ENCODE measurements at places on chromosomes 12 and 14.

GRCh38 chr14:99789581-99789980 is 3.6 kb upstream of the EML1 start:
- no peak for DNase-seq

- no peak for DNase-seq
These were observed 49.2 kb upstream of the DICER1 start for GRCh38 chr14:95206534-95206933.

DNA sequence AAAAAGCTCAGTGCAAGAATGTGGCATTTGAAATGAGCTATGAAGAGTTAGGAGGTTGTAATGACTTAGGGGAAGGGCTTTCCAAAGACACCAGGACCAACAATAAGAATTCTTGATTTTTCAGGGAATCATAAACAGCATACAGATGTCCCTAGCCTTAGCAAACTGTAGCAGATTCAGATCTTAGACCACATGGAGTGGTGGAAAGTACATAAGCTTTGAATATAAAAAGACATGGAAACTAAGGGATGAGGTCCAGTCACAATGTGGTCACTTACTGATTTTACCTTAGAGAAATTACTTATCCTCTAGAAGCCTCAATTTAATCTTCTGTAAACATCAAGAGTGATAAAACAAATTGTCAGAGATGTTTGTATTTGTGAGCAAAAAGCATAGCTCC is 186.6 kb downstream of the DUSP6 start:
- DNase-seq, result no peak

DNA sequence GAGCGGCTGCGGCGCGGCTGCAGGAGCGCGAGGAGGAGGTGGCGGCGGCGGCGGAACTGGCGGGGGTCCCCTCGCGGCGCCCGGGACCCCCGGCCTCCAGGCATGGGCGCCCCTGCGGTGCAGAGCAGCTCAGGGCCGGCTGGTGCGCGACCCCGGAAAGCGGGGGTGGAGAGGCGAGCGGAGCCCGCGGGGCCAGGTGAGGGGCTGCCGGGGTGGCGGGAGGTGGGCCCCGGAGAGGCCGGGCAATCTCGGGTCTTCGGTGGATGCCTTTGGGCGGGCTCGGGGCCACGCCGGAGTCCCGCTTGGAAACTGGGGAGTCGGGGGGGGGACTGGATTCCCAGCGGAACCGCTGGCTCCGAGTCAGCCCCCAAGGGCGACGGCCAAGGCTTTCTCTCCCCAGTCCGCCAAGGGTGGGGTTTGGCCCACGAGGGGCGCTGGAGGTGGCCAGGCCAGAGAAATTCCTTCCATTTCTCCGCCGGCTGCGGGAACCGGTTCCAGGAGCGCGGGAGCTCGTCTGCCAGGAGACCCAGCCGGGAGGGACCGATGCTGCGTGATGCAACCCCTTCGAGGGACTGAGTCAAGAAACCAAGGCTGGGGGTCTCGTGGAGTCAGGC is 13.9 kb upstream of the NR4A1 start:
- DNase-seq, result no peak

GRCh38 chr12:124480469-124481256 is 86.7 kb downstream of the NCOR2 start:
- no peak for DNase-seq

DNA sequence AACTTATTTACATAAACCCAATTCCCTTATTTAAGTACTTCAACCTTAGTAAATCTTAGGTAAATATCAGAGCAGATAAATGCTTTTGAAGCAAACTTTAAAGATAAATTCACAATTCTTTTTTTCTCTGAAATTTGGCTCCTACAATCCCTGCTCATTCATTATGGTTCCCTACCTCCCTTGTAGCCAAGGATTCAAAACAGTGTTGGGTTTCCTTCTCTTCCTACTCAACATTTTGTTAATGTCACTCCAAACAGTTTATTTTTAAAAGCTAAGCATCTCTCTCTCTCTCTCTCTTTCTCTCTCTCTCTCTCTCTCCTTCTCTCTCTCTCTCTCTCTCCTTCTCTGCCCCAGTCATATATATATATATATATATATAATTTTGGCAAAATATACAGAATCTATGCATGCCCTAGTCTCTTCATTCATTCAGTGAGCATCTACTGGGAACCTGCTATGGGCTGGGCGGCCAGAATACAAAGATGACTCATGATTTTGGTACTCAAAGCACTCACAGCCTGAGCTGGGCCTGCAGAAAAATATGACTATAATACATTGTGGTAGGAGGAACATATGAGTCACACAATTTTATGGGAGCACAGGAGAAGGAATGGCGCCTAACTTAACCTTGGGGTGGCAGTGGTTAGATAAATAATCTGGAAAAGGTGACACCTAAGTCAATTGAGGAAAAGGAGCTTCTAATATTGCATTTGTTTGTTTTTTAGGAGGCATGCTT is 123.7 kb upstream of the DHRS4 start:
- no peak for DNase-seq

GRCh38 chr12:64757771-64758170 is 1.4 kb downstream of the GNS start:
- DNase-seq, result no peak

GRCh38 chr12:117968826-117969659 is at the start of gene KSR2:
Gene KSR2 (minus strand): TSS chr12:117968990. CDS start chr12:117968255, 735 bp downstream.
- DNase-seq, result peak; percentile 90

GRCh38 chr14:39175445-39176262 is 600 bp downstream of the PNN start:
- DNase-seq, result no peak

DNA sequence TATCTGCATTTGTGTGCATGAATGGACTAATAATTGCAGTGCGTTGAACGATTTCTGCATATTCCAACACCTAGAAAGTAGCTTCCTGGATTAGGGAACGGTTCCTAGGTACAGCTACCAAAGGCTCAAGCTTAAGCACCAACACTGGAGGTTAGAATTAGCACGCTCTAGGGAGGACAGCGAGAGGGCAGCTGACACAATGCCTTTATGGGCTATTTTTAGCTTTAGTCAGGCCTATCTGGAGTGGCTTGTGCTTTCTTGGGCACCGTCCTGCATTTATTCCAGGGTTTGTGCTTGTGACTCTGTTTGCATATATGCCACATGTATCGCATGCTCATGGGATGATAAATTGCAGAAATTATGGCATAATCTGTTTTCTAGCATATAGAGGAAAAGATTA is 13.7 kb downstream of the ETV6 start:
- no peak for DNase-seq

DNA sequence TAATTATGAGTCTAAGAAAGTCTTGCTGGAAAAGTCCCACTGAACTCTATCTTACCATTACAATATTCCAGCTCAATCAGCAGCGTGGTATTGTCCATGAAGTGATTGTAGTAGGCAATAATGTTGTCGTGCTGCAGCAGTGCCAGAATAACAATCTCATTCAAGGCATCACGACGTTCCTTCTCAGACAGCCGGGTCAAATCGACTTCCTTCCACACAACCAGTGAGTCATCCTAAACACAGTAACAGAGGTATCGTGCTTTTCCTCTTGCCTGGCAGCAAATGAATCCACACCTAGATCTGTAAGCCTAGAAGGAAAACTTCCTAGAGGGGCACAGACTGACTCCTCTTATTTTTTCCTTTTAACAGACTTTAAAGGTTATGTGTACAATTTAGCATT is 2.9 kb downstream of the NEK9 start:
- no peak for DNase-seq

DNA sequence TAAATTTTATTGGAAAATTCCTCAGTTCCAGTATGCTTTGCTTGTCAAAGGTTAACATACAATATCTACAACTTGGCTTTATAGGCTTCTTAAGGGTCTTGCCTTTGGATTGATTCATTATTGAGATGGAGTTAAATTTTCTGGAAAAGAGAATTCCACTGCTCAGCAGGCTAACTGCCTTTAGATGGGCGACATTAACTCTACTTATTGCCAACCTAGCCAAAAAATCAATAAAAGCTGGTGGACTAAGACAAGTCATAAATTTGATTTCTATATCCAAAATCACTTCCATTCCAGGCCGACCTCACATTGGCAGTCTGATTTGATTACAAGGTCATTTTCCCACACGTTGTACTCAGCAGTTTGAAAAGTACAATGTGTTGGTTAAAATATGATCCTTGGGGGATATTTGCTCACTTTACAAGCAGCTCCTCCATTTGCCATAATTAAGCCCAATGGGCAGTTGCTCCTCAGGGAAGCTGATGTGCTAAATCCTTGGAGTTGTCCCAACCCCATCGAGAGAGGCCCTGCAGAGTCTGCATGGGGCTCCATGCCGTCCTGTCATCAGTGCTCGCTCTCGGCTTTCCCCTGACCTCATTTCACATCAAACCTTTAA is 36.1 kb upstream of the CRY1 start:
- no peak for DNase-seq

- DNase-seq, result no peak
These were observed 1.5 kb downstream of the STYK1 start for GRCh38 chr12:10672231-10672868.

- DNase-seq, result no peak
These were observed 479.4 kb upstream of the TMEM132C start for GRCh38 chr12:127787544-127787943.

DNA sequence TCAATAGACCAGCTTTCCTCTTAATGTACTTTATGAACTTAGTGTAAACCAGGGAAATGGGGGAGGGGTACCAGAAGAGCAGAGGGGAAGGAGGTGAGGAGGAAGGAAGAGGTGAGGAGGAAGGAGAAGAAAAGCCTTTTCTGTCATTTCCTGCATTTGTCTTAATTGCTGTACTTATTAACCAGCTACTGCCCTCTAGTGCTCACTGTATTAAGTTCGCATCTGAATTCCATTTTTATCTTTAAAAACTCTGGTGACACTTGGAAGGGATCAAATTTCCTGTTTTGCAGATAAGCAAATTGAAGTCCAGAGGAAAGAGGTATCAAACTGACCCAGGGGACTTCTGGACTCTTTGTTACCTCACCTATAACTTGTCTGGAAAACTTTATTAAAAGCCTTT is 22.2 kb downstream of the MANSC1 start:
- DNase-seq, result no peak

DNA sequence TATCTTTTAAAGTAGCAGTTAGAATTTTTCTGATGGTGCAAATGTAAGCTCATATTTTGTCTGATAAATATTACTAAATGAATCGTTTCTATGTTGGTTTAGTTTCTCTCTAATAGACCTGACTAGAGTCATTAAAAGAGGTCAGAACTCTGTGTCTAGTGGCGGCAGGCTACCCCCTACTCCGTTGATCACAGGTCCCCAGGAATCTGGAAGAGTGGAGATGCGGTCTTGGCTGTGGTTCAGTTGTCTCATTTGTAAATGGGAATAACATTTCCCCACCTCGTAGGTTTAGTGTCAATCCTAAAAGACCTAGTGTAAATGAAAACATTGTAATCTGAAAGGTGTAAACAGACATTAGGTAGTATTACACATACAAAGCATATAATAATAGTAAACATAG is 4.7 kb upstream of the FOXJ2 start:
- no peak for DNase-seq

DNA sequence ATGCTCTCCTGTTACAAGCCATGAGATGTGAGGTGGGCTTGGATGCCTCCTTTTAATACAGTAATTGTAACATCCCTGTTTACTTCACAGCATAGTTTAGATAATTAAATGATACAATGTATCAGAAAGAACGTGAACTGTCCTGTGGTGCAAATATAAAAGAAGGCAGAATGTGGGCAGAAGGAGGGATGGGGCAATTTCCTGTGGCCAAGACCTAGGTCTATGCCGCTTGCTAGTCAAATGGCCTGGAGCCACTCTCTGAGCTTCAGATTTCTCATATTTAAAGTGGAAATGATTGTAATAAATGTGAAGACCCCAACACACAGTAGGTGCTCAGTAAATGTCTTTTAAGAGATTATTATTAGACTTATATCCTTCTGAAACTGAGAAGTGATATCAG is 24.0 kb upstream of the EVL start:
- DNase-seq, result no peak

DNA sequence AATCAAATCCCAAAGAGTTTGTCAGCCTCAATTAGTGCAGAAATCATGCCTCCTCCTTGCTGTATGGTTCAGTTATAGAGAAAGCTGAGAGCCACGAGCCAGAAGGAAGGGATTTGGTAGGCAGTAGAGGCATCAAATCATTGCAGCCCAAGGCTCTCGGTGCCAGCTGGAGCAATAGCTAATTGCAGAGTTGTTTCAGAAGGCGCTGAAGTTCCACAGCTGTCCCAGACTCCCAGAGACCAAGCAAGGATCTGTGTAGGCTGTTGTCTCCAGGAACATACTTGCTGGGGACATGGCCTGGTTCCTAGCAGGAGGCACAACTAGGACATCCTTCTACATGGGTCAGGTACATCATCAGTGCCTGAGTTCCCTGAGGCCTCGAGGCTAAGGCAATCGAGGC is 80.4 kb upstream of the WSCD2 start:
- DNase-seq, result no peak

Data from NCI-H187 treated with DMSO at 0.1 percent for 48 hours (cell line).